ENCODE measurements at places on chromosomes 2 and 18.

DNA sequence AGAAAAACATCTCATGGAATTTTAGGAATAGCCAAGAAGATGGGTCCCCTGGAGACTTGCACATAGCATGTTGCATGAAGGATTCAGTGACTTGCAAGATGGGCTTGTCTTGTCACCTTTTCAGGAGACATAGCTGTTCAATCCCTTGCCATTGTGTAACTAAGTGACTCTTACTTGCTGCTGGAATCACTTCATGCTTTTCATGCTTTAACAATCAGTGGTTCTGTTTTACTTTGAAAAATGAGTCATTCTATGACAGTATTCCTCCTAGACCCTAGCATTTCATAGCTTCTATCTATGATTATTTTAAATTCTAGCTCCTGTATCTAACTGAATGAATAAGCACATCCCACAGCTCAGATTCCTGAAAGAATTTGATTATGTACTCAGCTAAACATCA lies 2.8 kb downstream of the KYNU start:
- no peak for DNase-seq

DNA sequence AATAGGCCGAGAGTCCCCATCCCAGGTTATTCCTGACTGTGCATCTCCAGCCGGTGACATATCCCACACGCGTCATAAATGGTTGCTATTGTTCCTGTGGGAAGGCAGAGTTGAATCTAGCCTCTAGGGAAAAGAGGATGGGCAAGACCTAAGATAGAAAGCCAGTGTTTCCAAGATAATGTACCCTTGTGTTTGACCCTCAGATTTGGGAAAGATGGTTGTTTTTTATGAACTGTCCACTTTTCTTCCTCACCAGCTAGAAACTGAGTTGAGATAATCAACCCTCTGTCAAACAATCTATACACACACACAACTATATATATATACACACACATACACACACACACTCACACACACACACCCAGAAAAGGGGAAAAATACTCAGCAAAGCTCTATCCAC lies 131.0 kb downstream of the PRKCE start:
- no peak for DNase-seq

DNA sequence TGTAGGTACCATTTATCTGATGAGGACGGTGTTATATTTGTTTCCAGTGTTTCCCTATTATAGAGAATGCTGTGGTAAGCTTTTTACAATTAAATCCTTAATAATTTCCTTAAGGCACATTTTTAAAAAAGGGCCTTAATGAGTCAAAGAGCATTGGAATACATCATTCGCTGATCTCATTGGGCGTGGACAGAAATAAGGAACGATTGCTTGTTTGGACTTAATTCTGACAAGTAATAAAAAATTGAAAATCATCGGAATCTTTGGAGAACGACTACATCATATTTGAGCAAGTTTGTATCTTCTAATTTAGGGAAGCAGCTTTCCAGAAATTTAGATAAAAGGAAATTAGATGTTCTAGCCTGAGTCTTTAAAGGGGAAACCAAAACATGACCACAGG lies 11.3 kb downstream of the AGPS start:
- DNase-seq, result no peak

DNA sequence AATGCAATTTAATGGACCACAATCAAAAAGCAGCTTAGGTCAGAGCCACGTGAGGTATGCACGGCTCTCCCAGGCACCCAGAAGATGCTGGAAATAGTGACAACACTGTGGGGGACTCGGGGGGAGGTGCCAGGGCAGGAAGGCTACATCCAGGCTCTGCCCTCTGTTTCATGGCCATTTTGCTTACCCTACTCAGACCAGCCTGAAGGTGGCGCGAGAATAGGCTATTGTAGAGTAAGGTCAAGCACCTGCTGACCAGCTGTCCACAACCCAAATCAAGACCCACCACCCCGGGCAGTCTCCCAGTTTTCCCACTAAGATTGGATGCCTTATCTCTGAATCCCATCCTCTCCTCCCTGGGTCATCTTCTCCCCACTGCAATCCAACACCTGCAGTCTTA lies 115.7 kb downstream of the VIT start:
- DNase-seq, result no peak

GRCh38 chr18:48948112-48949049 lies 2.4 kb downstream of the SMAD7 start:
- DNase-seq, result no peak

GRCh38 chr2:64941801-64942200 lies 47.4 kb upstream of the SLC1A4 start:
- no peak for DNase-seq

GRCh38 chr2:6934345-6934744 lies 17.1 kb downstream of the RNF144A start:
- DNase-seq, result no peak

GRCh38 chr2:12725233-12726187 lies 8.8 kb downstream of the TRIB2 start:
- no peak for DNase-seq
